ENCODE measurements at places on chromosomes 2 and 18.

DNA sequence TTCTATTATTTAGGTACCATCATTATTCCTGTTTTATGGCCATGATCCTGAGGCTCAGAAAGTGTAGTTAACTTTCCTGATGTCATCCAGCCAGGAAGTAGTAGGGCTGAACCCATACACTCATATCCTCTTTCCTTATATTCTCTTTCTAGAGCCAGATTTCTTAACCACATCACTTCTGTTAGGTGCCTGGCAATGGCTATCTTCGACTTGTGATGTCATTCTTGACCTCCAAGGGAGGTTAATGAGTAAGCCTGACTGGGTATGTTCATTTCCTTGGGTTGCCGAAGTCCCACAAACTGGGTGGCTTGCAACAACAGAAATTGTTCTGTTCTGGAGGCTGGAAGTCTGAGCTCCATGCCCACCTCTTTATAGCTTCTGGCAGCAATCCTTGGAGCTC lies 43.4 kb downstream of the ITGB6 start:
- no peak for DNase-seq

DNA sequence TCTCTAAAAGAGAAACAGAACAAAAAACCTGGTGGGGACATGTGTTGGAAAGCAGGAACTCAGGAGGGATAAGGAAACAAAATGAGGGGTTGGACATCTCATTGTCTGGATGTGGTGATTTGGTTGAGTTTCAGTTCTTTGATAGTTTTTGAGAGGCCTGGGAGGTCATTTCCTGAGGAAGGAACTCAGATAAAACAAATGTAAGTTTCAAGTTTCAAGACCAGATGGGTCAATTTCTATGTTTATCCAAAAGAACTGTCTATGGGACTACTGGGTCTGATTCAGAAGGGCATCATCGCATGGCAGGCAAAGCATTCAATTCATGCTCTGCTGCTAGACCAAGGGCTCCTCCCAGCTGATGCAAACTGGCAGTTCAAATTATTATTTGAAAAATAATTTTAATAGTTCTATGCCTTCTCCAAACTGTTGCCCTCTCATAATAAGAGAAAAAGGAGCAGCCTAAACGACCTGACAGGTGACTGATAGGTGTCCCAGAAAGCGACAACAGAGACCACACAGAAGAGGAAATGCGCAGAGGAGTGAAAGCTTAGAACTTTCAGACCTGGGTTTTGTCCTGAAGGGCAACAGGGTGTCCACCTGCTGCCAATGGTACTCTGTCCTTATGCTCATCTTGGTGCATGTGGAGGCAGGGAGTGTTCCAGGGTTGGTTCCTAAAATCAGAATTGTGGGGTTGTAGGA lies 39.3 kb upstream of the SH3RF3 start:
- DNase-seq = no peak

- DNase-seq = no peak
These were observed 15.3 kb upstream of the CREB1 start for GRCh38 chr2:207514451-207514850.

DNA sequence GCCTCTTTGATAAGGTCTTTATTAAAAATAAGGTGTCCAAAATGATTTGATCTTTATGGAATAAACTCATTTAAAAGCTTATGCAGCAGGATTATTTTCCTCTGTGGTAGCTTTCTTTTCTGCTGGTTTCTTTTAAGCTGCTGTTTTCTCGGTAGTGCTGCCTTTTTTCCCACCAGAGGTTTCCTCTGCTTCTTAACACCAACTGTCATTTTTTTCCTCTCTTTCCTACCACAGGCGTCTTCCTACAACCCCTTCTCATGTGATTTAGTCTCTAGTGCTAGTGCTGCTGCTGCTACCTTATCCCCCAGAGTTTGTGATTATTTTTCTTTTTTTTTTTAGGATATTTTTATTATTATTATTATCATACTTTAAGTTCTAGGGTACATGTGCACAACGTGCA lies 102.1 kb upstream of the PGAP1 start:
- no peak for DNase-seq

- DNase-seq = peak; percentile 28
These were observed 7.5 kb upstream of the MYO3B start for GRCh38 chr2:170170281-170171040.

GRCh38 chr2:41772697-41773096 lies 275.1 kb upstream of the PKDCC start:
- DNase-seq = no peak

GRCh38 chr2:197277794-197278193 lies 32.8 kb downstream of the ANKRD44 start:
- no peak for DNase-seq

DNA sequence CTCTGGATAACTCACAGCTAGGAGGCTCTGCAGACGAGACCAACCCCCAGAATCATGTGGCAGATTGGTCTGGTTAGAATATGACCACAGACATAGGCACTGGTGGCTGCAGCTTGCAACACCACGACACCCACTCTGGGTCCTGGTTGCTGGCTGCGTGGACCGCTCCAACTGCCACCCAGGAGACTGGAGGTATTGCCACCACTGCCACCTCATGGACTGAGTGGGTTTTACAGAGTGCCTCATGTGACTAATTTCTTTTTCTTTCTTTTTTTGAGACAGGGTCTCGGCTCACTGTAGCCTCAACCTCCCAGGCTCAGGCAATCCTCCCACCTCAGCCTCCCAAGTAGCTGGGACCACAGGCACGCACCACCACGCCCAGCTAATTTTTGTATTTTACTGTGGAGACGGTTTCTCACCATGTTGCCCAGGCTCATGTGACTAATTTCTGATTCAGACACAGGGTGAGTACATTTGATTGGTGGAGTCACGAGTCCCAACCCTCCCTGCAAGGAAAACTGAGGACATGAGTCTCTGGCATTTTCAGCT lies 29.9 kb upstream of the NT5DC4 start:
- DNase-seq = peak; percentile 56

- no peak for DNase-seq
These were observed 373.5 kb downstream of the DSEL start for GRCh38 chr18:67143028-67143427.

- DNase-seq = no peak
These were observed 167.4 kb downstream of the TRABD2A start for GRCh38 chr2:84713441-84713840.

- no peak for DNase-seq
These were observed 187.6 kb upstream of the HNMT start for GRCh38 chr2:137776697-137777096.

DNA sequence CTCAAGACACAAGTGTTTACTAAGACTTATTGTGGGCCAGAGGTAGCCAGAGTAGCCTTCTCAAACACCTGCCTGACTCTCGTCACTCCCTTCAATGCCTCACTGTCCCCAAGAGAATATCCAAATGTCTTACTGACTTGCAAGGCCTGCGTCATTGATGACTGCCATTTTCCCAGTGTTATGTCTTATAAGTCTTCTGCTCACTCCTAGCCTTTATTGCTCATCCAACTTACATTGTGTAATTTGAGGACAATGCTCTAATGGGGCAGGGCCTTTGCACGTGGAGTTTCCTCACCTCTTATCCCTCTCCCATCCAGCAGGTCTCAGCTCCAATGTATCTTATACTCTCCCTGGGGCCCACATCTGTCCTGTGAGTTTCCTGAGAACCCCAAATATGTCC lies 10.1 kb upstream of the CD226 start:
- DNase-seq = no peak

GRCh38 chr2:36379710-36380448 lies 24.3 kb downstream of the CRIM1 start:
- DNase-seq = no peak

GRCh38 chr2:80053522-80054345 lies 250.8 kb downstream of the LRRTM1 start:
- DNase-seq = no peak

DNA sequence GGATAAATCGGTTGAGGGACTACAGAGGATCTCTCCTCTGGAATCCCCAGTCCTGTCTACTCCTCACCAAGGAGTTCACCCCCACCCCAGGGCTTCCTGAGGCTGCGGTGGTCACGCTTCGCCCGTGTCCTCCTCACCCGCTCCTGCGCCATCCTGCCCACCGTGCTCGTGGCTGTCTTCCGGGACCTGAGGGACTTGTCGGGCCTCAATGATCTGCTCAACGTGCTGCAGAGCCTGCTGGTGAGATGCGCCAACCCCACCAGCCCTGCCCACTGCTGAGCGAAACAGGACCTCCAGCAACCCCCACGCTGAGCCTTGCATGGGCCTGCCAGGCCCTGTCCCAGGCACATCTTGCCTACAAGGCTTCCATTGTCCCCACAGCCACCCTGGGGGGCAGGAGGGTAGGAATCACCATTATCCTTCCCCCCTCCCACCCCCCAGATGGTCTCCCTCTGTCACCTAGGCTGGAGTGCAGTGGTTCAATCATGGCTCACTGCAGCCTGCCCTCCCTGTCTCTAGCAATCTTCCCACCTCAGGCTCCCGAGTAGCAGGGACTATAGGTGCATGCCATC lies 6.7 kb upstream of the CTDSP1 start:
- DNase-seq = no peak

GRCh38 chr2:84137034-84137433 lies 322.0 kb downstream of the SUCLG1 start:
- DNase-seq = no peak

DNA sequence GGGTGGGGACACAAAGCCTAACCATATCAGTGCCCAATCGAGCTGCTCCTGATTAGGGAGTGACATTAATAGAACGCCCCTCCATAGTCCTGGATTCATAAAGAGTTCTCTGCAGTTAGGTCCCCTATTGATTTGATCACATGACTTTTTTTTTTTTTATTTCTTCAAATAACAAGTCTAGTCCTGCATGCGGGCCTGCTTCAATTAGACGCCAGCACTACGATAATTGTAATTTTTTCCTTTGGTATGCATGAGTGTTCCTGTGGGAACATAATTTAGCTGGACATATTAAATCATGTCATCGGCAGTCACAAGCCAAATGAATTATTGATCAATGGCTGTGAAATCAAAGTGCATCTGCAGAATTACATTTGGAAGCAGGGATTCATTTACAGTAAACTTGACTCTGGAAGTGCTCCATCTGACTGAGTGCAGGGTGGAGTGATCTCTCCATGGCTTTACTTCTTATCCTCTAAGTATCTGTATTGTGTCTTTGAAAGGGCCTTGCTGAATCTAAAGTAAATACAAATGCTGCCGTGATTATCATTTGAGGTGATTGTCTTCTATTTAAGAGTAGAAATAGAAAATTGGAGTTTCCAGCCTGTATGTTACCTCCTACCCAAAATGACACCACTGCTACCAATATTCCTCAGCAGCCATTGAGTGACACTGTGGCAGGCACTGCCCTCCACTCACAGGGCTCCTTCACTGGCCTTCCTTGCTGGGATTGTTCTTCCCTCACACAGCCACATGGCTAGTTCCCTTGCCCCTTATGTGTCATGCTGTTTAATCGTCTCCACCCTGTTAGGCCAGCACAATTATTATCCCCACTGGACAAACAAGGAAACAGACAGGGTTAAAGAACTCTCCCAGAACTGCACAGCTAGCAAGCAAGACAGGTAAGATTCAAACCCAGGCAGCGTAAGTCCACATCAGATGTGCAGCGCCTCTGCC lies 337.4 kb upstream of the ID2 start:
- DNase-seq = no peak

DNA sequence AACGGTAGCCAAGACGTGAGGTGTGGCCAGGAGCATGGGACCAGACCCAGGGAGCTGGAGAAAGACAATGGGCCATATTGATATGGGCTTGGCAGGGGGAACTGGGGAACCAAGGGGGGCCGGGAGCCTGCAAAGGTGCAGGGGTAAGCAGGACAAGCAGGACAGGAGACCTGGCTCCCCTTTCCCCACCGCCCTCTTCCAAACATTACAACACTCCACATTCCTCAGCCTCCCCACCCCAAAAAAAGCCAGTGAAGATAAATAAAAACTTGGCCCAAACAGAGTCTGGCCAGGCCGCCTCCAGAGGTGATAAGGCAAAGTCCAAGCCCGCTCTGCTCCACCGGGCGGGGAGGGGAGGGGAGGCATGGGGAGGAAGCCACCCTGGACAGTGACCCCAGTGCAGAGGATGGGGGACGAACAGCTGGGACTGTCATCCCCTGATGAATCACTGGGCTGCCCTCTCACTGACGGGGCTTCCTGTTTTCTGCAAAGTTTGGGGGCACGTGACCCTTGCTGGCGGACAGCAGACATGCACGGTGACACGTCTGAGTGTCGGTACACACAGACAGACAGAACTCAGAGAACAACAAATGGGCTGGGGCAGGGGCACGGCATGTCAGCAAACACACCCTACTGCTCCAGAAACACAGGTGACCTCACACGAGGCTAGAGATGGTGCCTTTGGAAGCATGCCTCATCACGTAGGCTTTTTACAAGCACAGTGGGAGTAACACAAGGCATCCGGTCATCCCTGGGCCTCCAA lies 100.2 kb downstream of the TNS1 start:
- no peak for DNase-seq

DNA sequence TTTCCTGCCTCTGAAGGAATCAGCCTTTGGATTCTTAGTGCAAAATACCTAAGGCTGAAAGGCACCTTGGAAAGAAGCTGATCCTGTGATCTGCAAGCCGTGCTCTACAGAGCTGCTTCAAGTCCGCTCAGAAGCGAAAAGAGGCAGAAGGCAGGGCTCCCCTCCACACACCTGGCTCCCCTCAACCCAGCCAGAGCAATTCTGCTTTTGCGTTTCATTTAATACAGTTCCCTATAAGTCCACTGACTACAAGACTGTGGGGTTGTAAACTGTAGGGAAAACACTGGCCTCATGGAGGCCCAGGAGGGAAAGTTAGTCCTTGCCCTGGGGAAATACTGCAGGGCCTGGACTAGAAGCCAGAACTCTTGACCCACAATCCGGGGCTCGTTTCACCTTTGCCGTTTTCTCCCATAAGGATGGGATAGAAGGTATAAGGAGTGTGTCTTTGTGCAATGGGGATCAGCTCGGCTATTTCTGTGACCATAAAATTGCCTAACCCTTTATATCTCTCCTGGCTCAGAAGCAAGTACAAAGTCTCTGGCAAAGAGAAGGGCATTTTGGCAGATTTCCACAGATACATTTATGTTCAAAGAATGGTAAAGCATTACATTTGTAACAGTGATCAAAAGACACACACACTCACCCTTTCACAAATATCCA lies 95.8 kb upstream of the TEX51 start:
- no peak for DNase-seq

DNA sequence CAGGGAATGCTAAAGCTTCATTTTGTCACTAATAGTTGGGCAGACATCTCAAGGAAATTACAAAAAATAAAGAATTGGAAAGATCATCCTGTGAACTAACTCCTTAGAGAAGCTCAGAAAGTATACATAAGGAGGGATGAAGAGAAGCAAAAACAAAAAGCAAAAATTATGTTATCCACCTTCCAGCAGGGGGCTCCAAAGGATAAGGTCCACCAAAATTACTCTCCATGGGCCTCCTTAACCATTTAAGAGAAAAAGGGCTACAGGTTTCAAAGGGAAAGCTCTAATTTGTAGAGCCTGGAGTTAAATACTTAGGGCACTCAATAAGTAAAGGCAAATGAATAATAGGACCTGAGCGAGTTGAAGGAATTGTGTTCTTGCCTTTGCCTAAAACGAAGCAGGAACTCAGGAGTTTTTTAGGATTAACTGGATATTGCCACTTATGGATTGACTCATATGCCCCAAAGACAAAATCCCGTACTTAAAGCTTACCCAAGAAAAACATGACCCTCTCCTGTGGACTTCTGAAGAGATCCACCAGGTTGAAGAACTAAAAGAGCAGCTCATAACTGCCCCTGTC lies 1167.9 kb downstream of the DSC3 start:
- DNase-seq = no peak

GRCh38 chr2:191220671-191221070 lies 24.5 kb upstream of the MYO1B start:
- DNase-seq = no peak

GRCh38 chr2:216410550-216410949 lies 1.7 kb upstream of the SMARCAL1 start:
- no peak for DNase-seq
